ENCODE measurements at places on chromosomes 6 and 20.
A peak's percentile ranks its signal among the peaks of the same experiment; 100 is the strongest.

GRCh38 chr6:117451671-117452070, 25.9 kb upstream of the ROS1 start:
- no peak for DNase-seq

GRCh38 chr20:31670371-31671228, 32.9 kb downstream of the COX4I2 start:
- no peak for DNase-seq

DNA sequence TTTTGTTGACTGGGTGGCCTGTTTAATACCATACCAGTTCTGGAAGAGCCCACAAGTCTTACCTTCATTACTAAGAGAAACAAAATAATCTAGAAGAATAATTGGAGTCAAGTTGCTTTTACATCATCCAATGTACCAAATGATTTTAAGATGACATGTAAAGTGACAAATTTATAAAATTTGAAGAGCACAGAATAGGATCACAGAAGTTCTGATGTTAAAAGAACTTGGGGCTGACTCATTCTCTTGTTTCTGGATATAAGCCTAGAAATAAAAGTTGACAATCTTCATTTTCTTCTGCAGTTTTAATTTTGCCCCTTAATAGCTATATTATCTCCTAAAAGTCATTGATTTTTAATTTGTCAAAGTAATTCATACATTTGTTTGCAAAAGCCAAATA, 317.5 kb upstream of the MARCKS start:
- no peak for DNase-seq

DNA sequence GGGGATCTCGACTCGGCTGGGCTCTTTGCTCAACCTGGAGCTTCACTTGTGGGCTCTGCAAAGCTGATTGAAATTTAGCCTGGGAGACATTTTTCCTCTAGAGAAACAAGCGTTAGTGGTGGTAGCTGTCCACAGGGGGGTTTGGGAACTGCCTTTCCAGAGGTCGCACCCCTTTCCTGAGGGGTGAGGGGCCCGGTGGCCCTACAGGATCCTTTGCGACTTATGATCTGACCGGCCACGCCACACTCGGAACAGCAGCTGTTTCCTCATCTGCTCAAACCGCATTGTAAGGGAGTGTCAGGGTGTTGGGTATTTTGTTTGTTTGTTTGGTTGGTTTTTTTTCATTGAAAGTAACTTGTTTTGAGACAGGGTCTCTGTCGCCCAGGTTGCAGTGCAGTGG, 21.0 kb downstream of the PNLDC1 start:
- no peak for DNase-seq

- DNase-seq, result no peak
Observed at GRCh38 chr20:41798930-41799502, 180.8 kb upstream of the CHD6 start.

DNA sequence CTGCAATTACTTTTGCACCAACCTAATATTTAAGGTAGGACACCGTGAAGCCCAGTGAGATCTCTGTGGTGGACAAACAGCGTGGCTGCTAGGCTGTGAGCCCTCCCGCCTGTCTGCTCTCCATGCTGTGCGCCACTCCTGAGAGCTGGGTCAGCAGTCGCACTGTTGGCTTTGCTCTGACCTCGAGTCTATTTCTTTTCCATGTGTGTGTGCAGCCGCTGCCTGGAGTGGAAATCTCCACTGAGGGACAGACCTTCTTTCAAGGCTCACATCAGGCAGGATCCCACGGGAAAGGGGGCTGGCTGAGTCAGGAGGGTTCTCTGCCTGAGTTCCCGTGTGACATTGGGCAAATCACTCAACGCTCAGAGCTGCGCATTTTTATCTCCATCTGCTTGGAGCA, 27.1 kb downstream of the RIPOR3 start:
- DNase-seq, result no peak

DNA sequence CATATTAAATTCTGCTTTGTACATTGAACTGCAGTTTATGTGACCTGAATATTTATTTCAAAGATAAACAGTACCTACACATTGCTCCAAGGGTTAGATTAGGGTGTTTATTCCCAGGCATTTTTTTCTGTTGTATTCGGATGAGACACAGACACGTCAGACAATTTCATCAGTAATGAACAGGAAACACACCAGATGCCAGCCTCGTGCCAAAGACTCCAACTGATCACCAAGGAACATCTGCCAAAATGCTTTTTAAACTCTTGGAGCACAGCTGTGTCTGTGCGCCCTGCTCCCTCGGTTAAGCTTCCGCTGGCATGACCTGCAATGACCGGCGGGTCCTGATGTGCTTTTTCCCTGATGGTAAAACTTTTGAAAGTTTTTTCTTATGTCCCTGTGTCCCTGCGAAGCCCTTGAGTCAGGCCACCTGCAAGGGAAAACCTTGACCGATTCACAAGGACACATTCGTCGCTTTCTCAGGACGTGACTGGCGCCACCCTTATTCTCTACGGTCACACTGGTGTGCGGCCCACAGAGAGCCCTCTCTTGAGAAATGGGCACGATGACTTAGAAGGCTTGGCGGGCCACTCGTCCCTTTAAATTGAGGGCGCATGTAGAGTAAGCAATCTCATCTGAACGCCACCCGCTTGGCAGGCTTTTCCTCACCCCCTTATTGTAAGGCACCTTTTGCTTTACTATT, 173.9 kb downstream of the QKI start:
- DNase-seq, result peak; percentile 17

Data from GM04503 (cell line).